Tibial nerve (tissue), 4 donors: ENCODE measurements at places on chromosomes 3 and 15. TPM values are rescaled to one million over a fixed set of nuclear protein-coding genes. Genes with fewer than 3 reads are reported as not detected.

DNA sequence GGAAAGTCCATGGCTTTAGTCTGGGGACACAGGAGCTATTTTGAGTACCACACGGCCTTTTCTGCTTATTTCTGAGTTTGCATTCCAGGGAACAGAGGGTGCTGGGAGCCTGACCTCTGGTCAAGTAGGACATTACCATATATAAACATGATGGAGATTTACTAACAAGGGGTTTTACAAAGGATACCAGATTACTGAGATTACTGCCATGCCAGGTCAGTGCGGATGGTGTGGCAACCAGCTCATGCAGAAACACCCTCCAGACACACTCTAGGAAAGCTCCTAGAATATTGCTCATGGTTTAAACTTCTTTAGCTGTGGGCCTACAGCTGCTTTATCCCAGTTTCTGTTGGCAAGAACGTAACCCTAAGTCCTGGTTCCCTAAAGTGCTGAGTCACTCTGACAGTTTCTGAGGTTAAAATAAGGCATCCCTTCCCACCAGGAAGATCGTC is 54.3 kb upstream of the AGTR1 start:
- no peak for DNase-seq

- DNase-seq: no peak
Observed at GRCh38 chr3:149251186-149251585, 29.6 kb upstream of the CP start.

GRCh38 chr3:157142315-157142714 is 17.6 kb downstream of the CCNL1 start:
- DNase-seq: no peak

DNA sequence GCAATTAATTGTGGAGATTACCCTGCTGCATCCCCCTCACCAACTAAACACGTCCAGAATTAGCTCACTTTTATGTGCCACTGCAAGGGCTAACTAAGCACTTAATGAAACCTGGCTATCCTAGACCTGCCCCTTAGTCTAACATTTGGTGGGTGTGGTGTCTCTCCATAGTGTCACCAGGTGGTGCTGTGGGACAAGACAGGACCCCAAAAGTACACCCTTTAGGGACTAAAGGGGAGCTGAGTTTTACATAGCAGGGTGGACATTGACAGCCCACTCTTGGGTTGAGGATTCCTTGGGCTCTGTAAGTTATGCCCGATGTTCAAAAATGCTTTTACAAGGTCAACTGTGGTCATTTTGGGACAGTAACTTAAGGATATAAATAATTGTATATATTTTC is 5.7 kb downstream of the DUT start:
- no peak for DNase-seq

GRCh38 chr3:23856286-23856685 is 50.5 kb downstream of the UBE2E1 start:
- DNase-seq: no peak

SI gene
- not detected for total RNA-seq

ZXDC gene
- total RNA-seq: 66.0 TPM

IL1RAP gene
- 7.2 TPM for total RNA-seq
